H1 (cell line): ENCODE measurements at places on chromosomes 7 and 10. TPM values are rescaled to one million over a fixed set of nuclear protein-coding genes. Genes with fewer than 3 reads are reported as not detected.
A peak's percentile ranks its signal among the peaks of the same experiment; 100 is the strongest.

Gene LIPN
- total RNA-seq = not detected in 2 replicates

Gene WIPF3
- 12.1 and 12.6 TPM in 2 replicates for total RNA-seq

DNA sequence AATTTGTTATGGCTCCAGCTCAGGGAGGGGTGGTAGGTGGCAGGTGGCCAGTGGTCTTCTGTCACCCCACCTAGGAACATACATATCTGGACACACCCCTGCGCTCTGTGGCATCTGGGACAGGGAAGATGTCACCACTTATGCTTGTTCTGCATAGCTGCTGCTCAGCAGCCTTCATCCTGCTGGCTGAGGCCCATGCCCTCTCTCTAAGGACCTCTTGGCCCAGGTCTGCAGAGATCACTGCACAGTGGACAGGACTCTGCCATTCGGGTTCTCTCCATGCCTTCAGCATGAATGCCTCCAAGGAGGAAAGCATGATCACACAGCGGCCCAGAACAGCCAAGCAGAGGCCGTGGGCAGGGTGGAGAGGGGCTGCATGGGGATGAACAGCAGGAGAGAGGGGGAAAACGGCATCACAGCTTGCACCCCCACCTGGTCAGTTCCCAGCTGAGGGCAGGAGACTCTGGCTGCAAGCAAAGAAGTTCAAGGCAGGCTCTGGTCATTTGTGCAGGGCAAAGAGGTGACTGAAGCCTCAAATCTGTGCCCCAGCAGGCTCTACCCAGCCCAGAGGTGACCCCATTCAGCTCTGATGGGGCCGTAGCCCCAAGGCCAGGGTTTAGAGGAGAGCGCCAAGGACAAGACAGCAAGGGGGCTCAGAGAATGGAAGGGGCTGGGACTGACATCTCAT lies 47.8 kb upstream of the GDF10 start:
- DNase-seq = no peak

Gene MUC3A
- 43.9 and 44.6 TPM in 2 replicates for total RNA-seq

- DNase-seq = peak; percentile 77
Observed at GRCh38 chr10:80168679-80169380, 36.3 kb downstream of the PLAC9 start.

Gene EBLN1
- not detected in 2 replicates for total RNA-seq

- no peak for DNase-seq
Observed at GRCh38 chr10:14775656-14776055, 959 bp upstream of the FAM107B start.

Gene ADAMTS14
- 2.3 TPM in 2 replicates for total RNA-seq

Gene ANKRD61
- 0.32 and 0.42 TPM in 2 replicates for total RNA-seq

DNA sequence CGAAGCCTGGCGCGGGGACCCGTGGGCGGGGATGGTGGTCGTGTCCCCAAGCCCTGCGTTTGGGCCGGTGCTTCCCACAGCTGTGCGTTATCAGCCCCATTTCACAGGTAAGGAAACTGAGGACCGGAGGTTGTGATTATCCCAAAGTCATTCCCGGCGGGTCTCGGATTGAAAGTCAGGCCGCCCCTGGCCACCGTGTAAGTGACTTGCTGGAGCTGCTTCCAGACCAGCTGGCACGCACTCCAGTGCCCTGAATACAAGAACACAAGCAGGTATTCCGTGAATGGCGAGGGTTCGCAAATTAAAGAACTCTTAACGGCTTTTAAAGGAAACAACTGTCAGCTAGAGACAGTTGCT lies 675 bp upstream of the ATE1 start:
- DNase-seq = no peak

Gene FOXI2
- total RNA-seq = 1.0 and 1.4 TPM in 2 replicates

- DNase-seq = peak; percentile 71
Observed at GRCh38 chr7:138980563-138981291, 462 bp downstream of the KIAA1549 start.

DNA sequence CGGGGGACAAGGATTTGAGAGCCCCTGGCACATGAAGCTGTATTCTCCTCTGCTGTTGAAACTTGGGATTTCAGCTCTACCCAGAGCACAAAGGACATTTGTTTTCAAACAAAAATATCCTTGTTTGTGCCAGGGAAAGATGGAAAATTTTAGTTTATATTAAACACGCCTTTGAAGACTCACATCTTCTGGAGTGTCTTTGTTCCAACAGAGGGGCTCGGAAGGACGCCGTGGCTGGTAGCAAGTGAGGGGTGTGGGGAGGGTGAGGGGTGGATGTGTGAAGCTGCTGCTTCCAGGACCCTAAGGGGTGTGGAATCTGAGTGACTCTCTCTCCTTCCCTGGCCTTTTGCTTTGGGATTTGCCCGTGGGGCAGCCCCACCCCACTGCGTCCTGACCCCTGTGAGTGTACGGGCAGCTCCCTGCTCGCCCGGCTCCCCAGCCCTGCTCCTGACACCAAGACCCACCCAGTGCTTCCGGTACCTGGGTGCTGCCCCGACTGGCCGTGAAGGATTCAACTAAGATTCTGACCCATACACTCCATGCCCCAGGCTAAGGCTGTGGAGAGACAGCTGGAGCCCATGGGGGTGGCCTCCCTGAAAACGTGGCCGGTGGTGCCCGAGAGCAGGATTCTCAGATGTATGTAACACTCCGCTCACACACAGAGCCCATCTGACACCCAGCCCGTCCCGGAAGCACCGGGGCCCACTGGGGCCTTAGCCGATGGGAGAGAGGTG lies 59.6 kb downstream of the ZRANB1 start:
- no peak for DNase-seq

- DNase-seq = no peak
Observed at GRCh38 chr10:132807621-132808049, 21.7 kb upstream of the NKX6-2 start.

DNA sequence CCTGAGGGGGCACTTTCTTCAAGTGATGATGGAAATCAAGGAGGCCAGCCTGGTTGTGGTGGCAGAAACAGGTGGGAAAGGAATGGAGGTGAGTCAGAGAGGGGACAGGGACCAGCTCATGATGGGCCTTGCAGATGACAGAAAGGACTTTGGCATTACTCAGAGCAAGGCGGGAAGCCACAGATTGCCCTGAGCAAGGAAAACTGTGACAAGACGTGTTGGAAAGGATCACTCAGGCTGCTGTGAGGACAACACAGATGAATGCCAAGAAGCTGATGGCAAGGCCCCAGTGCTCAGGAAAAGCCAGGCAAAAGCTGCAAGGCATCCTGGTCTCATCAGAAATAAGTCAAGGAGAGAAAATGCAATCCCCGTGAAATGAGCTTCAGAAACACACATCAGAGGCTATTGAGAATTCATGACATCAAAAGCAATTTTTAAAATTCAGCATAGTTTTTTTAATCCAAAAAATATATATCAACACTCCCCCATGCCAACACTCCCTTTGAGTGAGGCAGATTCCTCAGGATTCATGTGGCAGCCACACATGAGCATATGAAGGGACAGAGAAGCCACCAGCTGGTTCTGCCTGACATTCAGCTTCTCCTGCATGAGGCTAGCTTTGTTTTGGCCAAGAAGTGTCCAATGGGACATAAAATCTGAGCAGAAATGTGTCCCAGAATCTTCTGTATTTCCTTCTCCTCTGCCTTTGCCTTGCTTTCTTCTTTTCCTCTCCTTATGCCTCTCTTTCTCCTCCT lies 244.5 kb upstream of the MYO3A start:
- no peak for DNase-seq
